ENCODE measurements at places on chromosomes 11 and 22.

DNA sequence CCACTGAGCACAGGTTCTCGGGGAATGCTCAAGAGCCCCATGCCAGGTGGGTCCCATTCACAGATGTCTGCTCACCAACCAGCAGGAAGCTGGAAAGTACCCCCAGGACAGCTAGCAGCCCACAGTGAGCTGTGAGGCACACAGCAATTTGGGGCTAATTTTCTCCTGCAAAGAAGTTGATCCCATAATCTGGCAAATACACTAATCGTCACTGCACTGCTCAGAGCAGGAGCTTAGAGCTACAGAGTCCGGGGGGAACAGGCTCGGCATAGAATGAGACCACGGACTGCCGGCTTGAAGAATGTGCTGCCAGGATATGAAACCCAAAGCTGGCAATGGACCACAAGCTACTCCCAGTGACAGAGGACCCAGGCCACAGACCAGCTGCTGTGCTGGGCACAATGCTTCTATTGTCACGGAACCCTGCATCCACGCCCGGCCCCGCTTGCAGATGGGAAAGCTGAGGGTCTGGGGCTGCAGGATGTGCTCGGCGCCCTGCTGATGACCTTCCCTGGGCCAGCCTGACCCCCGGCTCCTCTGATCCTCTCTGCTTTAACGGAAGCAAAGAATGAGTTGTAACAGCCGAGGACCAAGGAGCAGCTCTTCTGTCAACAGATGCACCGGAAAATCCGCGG is 239.7 kb downstream of the CTTN start:
- no peak for DNase-seq

DNA sequence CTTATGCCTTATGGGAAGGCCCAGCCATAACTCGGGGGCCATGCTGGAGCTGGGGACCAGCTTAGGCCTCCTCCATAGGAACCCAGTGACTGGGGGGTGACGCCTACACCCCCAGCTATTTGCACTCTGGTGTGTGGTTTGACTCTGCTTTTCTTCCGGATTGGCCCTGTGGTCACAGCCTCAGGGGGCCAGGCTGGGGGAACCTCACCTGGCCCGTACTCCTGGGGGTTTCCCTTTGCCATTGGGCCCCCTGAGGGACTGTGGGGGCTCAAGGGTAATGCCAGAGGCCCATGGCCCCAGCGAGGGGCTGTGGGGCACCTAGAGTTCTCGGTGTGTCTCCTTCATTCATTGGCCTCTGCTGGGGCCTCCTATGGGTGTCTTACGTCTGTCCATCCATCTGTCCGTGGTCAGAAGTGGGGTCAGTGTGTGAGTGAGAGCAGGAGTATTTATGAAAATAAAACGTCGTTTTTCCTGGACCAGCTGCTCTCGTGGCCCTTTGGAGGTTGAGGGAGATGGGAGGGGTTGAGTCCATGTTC is 6.3 kb upstream of the SH3BP1 start:
- no peak for DNase-seq

DNA sequence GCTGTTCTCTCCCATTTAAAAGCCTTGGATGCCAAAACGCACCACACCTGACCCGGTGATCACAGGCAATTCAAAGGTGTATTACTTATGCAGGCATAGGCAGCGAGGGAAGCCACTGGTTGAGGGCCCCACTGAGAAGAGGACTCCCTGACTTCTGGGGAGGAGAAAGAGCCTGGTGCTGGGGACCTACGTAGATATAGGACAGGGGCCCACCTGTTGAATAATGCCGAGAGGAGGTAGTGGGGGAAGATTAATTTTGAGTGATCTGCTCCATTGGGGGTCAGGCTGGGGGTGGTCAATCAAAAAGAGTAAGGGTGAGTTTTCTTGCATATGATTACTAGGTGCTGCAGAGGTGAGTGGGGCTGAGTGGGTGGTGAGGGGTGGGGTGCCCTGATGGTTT is 7.8 kb downstream of the LMO2 start:
- no peak for DNase-seq

- DNase-seq = no peak
Observed at GRCh38 chr22:22856364-22856763, 31.3 kb upstream of the IGLL5 start.

GRCh38 chr22:32622004-32622743 is 147.6 kb downstream of the FBXO7 start:
- no peak for DNase-seq

- no peak for DNase-seq
Observed at GRCh38 chr11:27551127-27551526, 44.6 kb upstream of the LIN7C start.

- DNase-seq = no peak
Observed at GRCh38 chr11:78190374-78190773, 1.7 kb downstream of the USP35 start.

DNA sequence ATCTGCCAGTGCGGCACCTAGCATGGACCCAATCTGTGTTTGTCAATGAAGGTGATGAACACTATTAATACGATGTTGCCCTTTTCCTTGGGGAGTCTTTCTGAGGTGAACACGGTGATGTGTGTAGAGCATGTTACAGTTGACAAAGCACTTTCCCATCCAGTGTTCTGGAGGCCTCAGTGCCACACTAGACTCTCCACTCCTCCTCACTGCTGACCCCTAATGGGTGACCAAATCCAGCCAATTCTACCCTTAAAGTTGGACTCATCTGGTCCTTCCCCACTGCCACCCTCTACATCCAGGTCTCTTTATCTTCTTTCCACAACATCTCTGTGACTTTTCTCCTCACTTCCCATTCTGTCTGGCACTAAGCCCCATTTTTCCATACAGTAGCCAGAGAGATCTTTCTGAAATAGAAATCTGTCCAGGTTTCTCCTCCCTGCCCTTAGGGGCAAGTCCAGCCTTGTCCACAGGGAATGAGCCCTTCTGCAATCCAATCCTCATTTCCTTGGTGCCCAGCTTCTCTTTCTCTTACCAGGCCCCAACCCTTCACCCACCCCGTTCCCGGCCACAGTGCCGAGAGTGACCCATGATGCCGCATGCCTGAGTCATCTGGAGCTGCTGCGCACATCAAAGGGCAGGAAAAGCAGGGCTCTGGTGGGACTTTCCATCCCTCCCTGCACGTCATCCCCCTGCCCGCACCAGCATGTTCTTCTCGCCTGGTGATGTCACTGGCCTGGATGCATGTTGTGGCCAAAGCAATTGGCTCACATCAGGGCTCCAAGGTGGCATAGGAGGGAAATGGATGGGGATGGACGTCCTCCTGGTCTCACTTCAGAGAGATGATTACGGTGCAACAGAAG is 64.2 kb downstream of the RASSF10 start:
- DNase-seq = no peak

DNA sequence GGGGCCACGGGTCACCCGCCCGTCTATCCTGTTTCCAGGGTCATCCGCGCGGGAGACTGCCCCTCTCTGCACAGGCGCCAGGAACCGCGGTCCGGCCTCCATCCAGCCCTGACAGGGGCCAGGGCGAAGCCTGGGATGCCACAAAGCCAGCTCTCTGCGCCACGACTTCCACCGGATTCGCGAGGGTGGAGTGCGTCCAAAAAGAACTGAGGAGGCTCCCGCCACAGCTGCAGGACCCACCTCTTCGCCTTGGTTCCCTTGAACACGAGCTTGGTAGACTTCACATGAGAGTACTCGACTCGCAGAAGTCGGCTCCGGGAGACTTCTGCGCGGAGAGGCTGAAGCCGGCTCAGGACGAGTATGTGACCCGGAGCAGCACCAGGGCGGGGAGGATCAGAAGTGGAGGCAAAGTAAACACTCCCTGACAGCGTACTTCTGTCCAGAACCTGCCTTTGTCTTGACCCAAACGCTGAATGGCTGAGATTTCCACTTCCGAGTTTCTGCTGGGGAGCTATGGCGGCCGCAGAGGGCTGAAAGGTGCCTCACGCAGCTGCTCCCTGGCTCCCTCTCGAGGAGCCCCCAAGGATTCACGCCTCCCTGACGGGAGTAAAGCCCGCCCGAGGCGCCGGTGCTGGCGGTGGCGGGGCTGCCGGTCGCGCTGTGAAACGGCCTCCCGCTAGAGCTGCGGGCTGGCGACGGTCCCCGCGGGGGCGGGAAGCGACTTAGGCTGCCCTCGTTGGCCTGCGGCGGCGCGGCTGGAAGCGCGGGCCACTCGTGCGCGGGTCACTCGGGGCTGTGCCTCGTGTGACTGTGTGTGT is 4566.7 kb upstream of the OR11H1 start:
- no peak for DNase-seq

- peak; percentile 36 for DNase-seq
Observed at GRCh38 chr22:41380993-41381328, 781 bp upstream of the TEF start.

GRCh38 chr11:72617080-72617762 is 57.0 kb downstream of the PDE2A start:
- no peak for DNase-seq

DNA sequence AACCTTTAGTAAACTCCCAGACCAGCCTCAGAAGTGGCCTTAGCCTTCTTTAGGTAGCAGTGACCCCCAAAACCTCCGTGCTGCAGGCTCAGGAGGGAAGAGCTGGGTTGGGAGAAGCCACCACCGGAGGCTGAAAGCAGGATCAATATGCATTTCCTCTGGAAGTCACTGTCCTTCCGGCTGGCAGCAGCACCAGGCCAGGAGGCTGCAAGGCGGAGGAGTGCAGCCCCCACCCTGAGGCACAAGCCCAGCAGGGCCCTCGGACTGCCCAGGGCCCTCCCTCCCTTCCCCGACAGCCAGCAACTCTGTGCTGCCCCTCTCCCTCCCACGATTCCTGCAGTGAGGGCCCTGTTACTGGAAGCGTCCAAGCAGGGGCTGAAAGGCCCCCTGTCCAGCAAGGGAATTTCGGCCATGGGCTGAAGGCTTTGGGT is 3.2 kb upstream of the NRXN2 start:
- DNase-seq = no peak

- no peak for DNase-seq
Observed at GRCh38 chr11:116446048-116446941, 326.5 kb downstream of the BUD13 start.

DNA sequence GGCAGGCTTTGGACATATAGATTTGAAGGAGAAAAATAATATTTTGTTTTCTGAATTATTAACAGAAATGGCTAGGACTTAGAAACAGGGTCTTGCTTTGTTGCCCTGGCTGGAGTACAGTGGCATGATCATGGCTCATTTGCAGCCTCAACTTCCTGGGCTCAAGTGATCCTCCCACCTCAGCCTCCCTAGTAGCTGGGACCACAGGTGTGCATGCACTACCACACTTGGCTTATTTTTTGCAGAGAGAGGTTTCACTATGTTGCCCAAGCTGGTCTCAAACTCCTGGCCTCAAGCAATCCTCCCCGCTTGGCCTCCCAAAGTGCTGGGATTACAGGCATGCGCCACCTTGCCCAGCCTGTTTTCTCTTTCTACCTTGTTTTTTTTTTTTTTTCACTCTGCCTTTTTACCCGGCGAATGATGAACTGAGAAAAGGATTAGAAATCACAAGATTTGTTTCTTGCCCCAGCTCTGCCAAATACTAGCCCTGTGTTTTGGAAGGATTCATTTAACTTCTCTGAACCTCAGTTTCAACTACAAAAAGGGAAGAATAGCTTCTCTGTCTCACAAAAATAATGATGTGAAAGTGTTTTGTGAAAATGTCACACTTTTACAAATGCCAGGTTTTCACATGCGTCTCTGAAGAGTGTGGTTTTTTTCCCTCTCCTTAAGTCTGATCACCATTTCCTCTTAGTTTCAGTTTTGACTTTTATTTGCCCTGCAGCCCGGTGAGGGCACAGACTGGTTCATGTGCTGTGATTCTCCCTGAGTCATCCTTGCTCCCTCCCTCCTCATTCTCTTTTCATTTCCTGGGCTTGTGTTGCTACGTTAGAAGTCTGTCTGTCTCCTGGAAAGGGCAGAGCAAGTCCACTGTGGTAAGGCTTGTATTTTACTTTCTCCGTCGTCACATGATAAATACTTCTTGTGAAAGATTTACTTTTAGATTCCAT is 67.7 kb downstream of the BCL2L13 start:
- peak; percentile 76 for DNase-seq

- no peak for DNase-seq
Observed at GRCh38 chr11:129143335-129143734, 48.8 kb downstream of the ARHGAP32 start.

GRCh38 chr11:118098996-118099837 is 12.5 kb upstream of the SMIM35 start:
- no peak for DNase-seq

- DNase-seq = no peak
Observed at GRCh38 chr11:22407921-22408320, 69.7 kb downstream of the SLC17A6 start.

DNA sequence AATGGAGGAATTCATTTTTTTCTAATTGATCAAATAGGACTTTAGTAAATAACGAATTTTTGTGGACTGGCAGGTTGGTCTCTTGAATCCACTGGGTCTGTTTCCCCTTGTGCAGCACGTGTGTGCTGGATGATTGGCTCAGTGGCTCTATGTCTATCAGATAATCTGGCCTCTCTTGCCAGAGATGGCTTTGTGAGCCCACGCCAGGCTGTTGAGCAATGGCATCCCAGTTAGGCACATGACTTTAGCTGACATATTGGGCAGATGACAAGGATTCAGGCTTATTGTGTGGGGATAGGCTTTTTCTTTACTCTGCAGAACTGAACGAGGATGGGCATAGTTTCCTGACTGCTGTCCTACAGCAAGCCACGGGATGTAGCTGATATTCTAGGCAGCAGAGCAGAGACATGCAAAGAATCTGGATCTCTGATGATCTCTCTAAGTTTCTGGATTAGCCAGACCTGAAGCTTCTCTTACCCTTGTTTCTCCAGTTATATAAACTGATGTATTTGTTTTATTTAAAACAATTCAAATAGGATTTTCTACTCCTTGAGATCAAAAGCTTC is 144.9 kb downstream of the ARHGAP42 start:
- DNase-seq = no peak

DNA sequence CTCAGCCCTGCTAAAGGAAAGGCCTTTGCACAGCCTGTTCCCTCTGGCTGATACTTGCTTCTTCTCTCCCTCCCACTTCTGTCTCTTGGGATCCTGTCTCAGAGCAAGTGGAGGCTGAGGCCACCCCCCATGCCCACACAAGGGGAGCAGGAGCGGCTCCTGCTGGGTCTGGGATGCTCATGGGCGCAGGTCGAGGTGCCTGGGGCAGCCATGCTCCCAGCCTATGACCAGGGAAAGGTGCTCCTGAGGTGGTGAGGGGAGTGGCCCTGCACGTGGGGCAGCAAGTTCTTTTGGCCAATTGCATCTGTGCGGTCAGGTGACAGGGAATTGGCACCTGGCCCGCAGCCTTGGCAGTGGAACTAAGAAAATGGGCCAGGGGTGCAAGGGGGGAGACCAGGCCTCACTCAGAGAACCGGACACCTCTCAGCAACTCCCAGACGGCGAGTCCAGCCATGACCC is 1.5 kb downstream of the MAPK11 start:
- DNase-seq = no peak
